T-cell (primary cell): ENCODE measurements at places on chromosomes 11 and 22. TPM values are rescaled to one million over a fixed set of nuclear protein-coding genes. Genes with fewer than 3 reads are reported as not detected.
A peak's percentile ranks its signal among the peaks of the same experiment; 100 is the strongest.

The MUC2 gene
- 0.12 TPM for total RNA-seq

The OR51E2 gene
- not detected for total RNA-seq

The APOC3 gene
- total RNA-seq, result not detected

The FADS3 gene
- 9.7 TPM for total RNA-seq

The MEN1 gene
- total RNA-seq, result 53.9 TPM

The POU2AF3 gene
- not detected for total RNA-seq

The TTC36 gene
- total RNA-seq, result 1.5 TPM

The PRR5L gene
- total RNA-seq, result 31.3 TPM

- peaks cover 2% of the 10 kb centered on the region for H3K27me3 ChIP-seq
- H3K36me3 ChIP-seq, result no peaks in the 10 kb centered on the region
- H3K4me1 ChIP-seq, result no peaks in the 10 kb centered on the region
- no peak overlapping the region for H3K4me3 ChIP-seq
- no peak overlapping the region for H3K27ac ChIP-seq
- no peak for DNase-seq
Measured at GRCh38 chr22:18044548-18045271, 20.3 kb upstream of the MICAL3 start.

DNA sequence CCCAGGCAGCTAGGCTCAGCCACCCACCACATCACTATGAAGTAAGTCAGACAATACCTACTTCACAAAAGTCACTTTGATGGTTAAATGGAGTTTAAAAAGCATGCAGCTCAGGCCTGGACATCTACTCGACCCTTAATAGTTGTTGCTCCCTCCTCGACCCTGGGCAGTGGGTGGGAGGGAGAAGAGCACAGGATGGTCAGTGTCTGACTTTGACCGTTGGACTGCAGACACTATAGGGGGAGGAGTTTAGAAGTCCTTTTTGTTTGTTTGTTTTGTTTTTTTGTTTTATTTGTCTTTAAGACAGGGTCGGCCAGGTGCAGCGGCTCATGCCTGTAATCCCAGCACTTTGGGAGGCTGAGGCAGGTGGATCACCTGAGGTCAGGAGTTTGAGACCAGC, 38.6 kb upstream of the XBP1 start:
- no peaks in the 10 kb centered on the region for H3K27me3 ChIP-seq
- H3K4me1 ChIP-seq, result no peaks in the 10 kb centered on the region
- DNase-seq, result no peak

DNA sequence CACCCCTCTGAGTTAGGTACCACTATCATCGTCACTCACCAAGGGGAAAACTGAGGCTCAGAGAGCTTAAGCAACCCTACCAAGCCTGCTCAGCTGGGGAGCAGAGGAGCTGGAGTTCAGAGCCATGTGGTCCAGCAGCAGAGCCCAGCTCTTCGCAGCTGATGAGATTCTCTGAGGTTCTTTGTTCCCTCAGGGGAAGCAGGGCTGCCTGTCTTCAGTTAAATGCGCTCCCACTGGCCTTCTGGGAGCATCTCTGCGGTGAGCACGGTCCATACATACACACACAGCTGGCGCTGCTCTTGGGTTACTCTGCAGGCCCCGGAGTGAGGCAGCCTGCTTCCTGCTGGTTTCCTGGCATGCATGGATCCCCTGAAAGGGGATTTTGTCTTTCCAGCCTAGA, 5.2 kb upstream of the PTGDR2 start:
- H3K27ac ChIP-seq, result no peak overlapping the region
- no peak overlapping the region for H3K4me3 ChIP-seq
- H3K36me3 ChIP-seq, result no peaks in the 10 kb centered on the region
- H3K4me1 ChIP-seq, result peaks cover 13% of the 10 kb centered on the region
- no peak for DNase-seq
- H3K27me3 ChIP-seq, result no peaks in the 10 kb centered on the region

- no peak overlapping the region for H3K4me3 ChIP-seq
- H3K36me3 ChIP-seq, result no peaks in the 10 kb centered on the region
- DNase-seq, result no peak
Measured at GRCh38 chr22:36900880-36901279, 12.5 kb upstream of the CSF2RB start.

- H3K27ac ChIP-seq, result no peak overlapping the region
- H3K36me3 ChIP-seq, result no peaks in the 10 kb centered on the region
- no peaks in the 10 kb centered on the region for H3K27me3 ChIP-seq
- H3K4me3 ChIP-seq, result no peak overlapping the region
Measured at GRCh38 chr11:57349491-57350274, 11.5 kb downstream of the P2RX3 start.

DNA sequence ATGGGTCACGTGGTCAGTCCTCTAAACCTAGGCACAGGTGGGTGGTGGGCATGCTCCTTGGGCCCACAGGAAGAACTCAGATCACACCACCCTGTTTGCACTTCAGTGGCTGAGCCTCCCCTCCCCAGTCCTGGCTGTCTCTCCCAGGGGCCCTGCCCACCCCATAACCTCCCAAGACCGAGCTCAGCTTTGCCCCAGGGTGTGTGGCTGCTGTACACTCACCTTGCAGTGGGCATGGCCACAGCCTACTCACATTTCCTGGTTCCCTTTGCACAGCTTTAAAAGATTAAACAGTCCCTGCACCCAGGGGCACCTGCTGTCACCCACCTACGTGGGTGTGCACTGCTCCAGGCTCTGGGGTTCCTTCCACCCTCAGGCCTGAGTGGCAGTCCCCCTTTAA, 13.8 kb downstream of the TRIOBP start:
- no peak for DNase-seq
- no peak overlapping the region for H3K4me3 ChIP-seq
- no peak overlapping the region for H3K27ac ChIP-seq
- peaks cover 3% of the 10 kb centered on the region for H3K36me3 ChIP-seq
- H3K4me1 ChIP-seq, result no peaks in the 10 kb centered on the region

DNA sequence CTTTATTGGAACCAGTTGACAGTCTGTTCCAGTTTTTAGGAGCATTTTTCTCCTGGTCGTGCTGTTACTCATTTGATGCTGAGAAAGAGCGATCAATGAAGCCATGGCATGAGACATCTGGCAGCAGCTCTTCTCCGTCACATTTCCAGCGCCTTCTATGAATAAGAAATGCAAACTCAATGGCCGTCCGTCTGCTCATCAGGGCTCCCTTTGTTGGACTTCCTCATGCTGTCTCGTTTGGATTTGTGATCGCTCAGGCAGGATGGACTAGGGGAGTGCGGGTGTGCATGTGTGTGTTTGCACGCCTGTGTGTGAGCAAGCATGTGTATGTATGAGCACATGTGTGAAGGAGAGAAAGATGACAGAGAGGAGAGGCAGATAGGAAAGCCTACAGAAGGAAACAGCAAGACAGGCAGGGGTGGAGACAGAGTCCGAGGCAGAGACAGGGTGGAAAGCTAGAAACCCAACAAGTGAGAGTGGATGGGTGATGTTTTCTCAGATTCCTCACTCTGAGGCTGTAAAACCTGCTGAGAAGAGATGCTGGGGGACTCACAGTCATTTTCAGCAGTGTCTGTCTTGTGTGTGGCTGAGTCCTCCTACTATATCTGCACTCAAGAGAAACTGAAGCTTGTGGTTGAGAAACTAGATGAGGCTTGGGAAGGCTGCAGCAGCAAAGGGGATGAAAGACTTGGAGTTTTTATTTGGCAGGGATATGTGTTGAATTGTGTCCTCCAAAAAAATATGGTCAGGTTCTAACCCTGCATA, 56.0 kb upstream of the CLMP start:
- no peak overlapping the region for H3K27ac ChIP-seq
- DNase-seq, result no peak
- no peaks in the 10 kb centered on the region for H3K27me3 ChIP-seq
- no peaks in the 10 kb centered on the region for H3K36me3 ChIP-seq
- H3K4me3 ChIP-seq, result no peak overlapping the region

- no peak for DNase-seq
- H3K27ac ChIP-seq, result no peak overlapping the region
- H3K36me3 ChIP-seq, result peaks cover 7% of the 10 kb centered on the region
- H3K4me1 ChIP-seq, result peaks cover 2% of the 10 kb centered on the region
- no peaks in the 10 kb centered on the region for H3K27me3 ChIP-seq
Measured at GRCh38 chr22:20786536-20786979, 12.6 kb downstream of the SERPIND1 start.

DNA sequence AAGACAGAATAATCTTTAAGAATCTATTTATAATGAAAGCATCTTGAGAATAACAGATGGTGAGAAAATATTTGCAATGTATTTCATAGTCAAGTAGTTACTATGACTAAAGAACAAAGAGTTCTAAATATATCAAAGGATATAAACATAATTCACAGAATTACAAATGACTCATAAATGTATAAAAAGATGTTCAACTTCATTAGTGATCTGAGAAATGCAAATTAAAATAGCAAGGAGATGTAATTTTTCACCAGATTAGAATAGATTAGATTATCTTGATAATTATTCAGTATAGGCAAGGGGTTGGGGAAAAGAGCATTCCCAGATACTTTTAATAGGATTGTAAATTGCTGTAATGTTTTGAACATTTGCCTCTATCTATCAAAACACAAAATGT, 30.1 kb upstream of the PAMR1 start:
- no peak overlapping the region for H3K27ac ChIP-seq
- no peaks in the 10 kb centered on the region for H3K36me3 ChIP-seq
- H3K4me1 ChIP-seq, result no peaks in the 10 kb centered on the region
- H3K4me3 ChIP-seq, result no peak overlapping the region
- H3K27me3 ChIP-seq, result peaks cover 8% of the 10 kb centered on the region

- no peaks in the 10 kb centered on the region for H3K36me3 ChIP-seq
- H3K4me1 ChIP-seq, result peaks cover 25% of the 10 kb centered on the region
- DNase-seq, result peak; percentile 34
- H3K27me3 ChIP-seq, result no peaks in the 10 kb centered on the region
- H3K4me3 ChIP-seq, result peak overlapping the region; percentile 39
- peak overlapping the region; percentile 98 for H3K27ac ChIP-seq
Measured at GRCh38 chr22:39173787-39174497, 21.5 kb upstream of the CBX7 start.

DNA sequence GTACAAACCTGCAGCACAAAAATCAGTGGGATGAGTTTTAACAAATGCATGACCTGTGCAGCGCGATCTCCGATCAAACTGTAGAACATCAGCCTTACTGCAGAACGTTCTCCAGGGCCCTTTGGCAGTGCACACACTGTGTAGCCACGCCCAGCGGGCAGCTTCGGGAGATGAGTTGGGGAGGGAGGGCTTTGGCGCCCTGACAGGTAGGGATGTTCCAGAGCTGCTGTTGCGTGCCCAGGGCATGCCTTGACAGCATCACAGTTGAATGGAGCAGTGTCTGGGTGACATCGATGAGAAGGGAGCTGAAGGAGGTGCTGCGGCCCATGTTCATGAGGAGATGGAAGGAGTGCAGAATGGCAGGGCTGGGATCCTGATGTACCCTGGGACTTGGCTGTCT, 80.2 kb downstream of the TBC1D22A start:
- DNase-seq, result no peak
- H3K27me3 ChIP-seq, result no peaks in the 10 kb centered on the region
- peaks cover 4% of the 10 kb centered on the region for H3K4me1 ChIP-seq
- H3K4me3 ChIP-seq, result no peak overlapping the region

- no peak overlapping the region for H3K27ac ChIP-seq
- H3K36me3 ChIP-seq, result no peaks in the 10 kb centered on the region
- no peak overlapping the region for H3K4me3 ChIP-seq
- H3K27me3 ChIP-seq, result peaks cover 18% of the 10 kb centered on the region
- no peaks in the 10 kb centered on the region for H3K4me1 ChIP-seq
- no peak for DNase-seq
Measured at GRCh38 chr11:134515081-134515960, 103.3 kb upstream of the B3GAT1 start.

DNA sequence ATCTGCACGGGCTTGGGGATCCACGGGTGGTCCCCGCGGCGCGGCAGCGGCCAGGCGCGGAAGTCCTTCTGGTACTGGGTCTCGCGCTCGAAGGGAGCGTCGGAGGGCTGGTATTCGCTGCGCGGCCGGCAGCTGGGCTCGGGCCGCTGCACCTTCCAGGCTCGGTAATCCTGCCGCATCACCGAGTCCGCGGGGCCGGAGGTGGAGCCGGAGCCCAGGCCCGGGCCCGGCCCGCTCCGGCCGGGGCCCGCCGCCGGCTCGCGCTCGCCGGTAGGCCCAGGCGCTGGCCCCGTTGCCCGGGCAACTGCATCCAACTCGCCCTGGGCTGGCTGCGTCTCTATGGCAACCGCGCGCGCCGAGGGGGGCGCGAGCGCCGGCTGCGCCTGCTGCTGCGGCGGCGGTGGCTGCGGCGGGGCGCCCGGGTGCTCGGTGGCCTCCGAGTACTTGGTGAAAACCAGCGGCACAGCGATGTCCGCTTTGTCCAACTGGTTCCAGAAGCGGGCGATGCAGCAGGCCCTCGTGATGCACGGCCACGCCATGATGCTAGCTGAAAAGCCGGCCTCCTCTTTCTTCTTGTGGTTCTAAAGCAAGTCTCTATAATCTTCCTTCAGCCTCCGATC, 897 bp downstream of the MAP6 start:
- peak overlapping the region; percentile 68 for H3K4me3 ChIP-seq
- H3K27ac ChIP-seq, result no peak overlapping the region
- H3K4me1 ChIP-seq, result peaks cover 22% of the 10 kb centered on the region
- no peaks in the 10 kb centered on the region for H3K36me3 ChIP-seq
- DNase-seq, result no peak

GRCh38 chr22:49021926-49022815, 805.5 kb downstream of the BRD1 start:
- no peaks in the 10 kb centered on the region for H3K36me3 ChIP-seq
- H3K27ac ChIP-seq, result no peak overlapping the region
- no peaks in the 10 kb centered on the region for H3K27me3 ChIP-seq
- H3K4me1 ChIP-seq, result no peaks in the 10 kb centered on the region

- no peaks in the 10 kb centered on the region for H3K36me3 ChIP-seq
- DNase-seq, result no peak
- no peak overlapping the region for H3K27ac ChIP-seq
Measured at GRCh38 chr22:49257551-49257961, 570.1 kb downstream of the BRD1 start.

DNA sequence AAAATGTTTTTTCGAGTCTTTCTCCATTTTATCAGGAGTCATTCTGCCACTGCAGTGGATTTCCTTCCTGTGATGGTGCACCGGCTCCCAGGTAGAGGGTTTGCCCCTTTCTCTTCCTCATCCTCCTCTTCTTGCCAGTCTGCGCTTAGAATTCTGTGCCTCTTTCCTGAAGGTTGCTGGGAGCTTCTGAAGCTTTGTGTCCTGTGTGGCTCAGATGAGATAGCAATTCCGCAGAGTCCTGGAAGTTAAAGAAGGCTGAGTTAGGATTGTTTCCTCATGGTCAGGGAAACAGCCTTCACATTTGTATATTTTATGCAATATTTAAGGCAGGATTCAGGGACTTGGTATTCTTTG, 264 bp downstream of the BCO2 start:
- peaks cover 4% of the 10 kb centered on the region for H3K4me1 ChIP-seq
- no peak overlapping the region for H3K27ac ChIP-seq
- no peak for DNase-seq
- peak overlapping the region; percentile 8 for H3K4me3 ChIP-seq
- no peaks in the 10 kb centered on the region for H3K36me3 ChIP-seq
- peaks cover 4% of the 10 kb centered on the region for H3K27me3 ChIP-seq

DNA sequence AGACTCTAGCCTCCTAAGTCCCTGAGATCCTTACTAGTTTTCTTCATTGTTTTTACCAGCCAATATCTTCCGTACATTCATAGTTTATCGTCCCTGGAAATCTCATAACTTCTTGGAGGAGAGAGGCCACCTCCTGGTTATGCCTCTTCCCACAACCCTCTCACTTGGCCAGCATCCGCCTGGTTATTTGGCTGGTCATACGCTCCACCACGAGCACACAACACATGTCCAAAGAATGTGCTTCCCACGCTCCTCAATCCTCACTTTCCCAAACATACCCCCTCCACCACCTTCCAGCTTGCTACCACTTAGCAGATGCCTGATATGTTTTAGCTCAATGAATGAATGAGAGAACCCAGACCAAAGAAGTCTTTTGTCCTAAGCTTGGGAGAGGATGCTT, 83.5 kb upstream of the EIF3D start:
- H3K27ac ChIP-seq, result no peak overlapping the region
- H3K4me3 ChIP-seq, result no peak overlapping the region
- H3K4me1 ChIP-seq, result no peaks in the 10 kb centered on the region
- H3K36me3 ChIP-seq, result no peaks in the 10 kb centered on the region
- H3K27me3 ChIP-seq, result peaks cover 52% of the 10 kb centered on the region
- no peak for DNase-seq
